ENCODE measurements at places on chromosomes 2 and 18.

GRCh38 chr18:54679318-54680149 is 88.5 kb downstream of the DYNAP start:
- DNase-seq, result no peak

DNA sequence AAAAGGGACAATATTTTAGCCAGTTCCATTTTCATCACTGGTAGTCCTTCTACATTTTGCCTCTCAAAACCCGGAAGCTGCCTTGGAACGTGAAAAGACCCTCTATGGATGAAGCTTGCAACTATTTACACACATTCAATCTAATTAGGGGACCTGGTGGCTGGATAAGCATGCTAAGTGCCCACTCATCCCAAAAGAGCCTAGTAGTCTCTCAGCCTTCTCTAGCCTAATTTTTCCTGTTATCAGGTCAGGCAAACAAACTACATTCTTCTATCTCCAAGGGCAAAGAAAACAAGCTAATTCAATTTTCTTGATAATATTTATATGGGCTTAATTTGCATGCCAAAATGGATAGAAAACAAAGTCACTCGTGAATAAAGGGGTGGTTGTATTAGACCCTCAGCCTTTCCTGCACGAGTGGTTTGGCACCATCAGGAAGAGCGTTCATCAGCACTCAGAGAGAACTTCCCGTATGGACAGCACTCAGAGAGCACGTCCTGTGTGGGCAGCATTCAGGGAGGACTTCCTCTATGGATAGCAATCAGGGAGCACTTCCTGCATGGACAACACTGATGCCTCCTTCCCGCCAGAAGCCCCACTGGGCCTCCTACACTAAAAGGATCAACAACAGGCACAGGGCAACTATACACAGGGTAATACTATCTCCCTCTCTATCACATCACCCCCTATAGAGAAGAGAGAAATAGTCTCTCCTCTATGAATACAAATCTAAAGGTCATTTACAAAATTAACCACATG is 122.2 kb downstream of the RBMS1 start:
- no peak for DNase-seq

GRCh38 chr2:176873403-176873802 is 339.2 kb upstream of the HNRNPA3 start:
- no peak for DNase-seq

GRCh38 chr2:152694161-152694661 is 23.1 kb downstream of the PRPF40A start:
- peak; percentile 12 for DNase-seq

DNA sequence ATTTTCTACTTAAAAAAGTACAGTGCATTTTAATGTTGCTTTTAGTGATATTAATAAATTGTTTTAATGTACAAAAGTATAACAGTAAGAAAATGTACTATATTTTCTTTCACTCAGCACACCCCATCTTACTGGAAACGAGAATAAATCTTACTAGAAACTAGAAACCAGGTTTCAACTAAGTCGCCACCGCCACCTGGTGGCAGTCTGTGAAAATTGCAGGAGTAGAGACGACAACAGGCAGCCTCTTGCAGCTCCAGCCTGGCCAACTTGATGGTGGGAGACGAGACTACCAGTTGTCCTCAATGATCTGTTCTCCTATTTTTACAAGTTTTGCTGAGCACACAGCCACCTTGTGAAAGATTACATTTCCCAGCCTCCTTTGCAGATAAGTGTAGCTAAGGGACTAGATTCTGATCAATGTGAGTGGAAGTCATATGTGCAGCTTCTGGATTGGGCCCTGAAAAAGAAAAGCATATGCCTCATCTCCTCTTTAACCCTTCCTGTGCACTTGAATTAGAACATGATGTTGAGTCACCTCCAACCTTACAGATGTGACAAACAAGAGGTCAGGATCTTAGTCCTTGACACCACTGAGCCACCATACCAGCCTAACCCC is 8.7 kb downstream of the OTOF start:
- DNase-seq, result peak; percentile 30

- DNase-seq, result no peak
Observed at GRCh38 chr18:3269241-3269913, 7.4 kb downstream of the MYL12B start.

GRCh38 chr2:217066510-217067270 is 206.8 kb upstream of the TNP1 start:
- DNase-seq, result no peak

GRCh38 chr2:138470941-138471340 is 30.6 kb upstream of the SPOPL start:
- no peak for DNase-seq

- DNase-seq, result no peak
Observed at GRCh38 chr2:160306985-160307384, 106.9 kb upstream of the ITGB6 start.

- DNase-seq, result no peak
Observed at GRCh38 chr2:136115183-136115761, 2.7 kb downstream of the CXCR4 start.

DNA sequence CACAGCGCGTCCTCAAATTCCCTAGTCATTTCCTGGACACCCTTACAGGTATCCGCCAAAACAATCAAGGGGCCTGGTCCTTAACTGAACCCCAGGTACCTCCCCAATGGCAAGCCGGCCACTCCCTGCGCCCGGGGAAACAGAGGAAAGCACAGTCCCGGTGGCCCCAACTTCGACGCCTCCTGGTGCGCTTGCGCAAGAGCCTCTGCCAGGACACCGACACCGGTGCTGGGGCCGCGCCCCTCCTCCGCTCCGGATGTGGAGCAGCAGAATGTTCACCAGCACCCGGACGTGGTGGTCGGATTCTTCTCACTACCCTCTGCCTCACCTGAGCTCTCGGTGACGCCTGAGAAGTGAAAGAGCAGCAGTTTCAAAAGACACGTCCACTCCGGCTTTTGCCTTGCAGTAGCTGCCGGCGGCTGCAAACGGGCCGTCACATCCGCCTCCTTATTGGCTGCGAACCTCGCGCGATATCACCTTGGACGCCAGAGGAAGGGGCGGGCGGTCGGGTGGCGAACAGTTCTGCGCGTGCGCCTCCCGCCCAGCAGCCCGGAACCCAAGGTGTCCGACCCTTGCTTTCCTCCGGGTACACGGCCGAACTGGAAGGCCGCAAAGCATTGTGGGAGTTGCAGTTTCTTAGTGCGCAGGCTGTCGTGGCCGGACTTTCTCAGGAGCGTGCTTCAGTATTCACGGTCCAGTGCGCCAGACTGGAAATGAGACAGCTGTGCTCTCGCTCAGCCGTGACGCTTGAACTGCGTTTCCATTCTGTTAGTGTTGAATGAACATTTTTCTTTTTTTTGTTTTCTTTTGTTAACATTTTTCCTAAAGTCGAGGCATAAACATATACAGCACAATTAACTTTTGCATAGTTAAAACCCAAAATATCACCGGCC is at the start of gene TXNDC9:
Gene TXNDC9 (minus strand): TSS at position 423 of the 893 bp plus-strand sequence. CDS start 3,123 bp downstream, outside the sequence.
- DNase-seq, result peak; percentile 96

DNA sequence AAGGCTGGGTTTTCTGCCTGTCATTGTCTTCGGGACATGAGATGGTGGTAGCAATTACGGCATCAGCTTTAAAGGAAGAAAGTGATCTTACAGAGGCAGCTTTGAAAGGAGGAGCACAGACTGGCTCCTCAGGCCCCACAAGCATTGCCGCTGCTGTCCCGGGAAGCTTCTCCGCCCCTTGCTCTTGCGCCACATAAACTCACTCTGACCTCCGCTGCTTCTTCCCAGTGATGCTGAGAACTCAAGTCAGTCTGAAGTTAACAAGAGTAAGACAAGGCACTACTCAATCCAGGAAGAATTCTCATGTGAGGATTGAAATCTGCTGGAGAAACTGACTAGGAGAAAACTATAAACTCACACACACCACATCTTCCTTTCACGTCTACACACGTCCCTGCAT is 112.4 kb upstream of the RIOK3 start:
- DNase-seq, result no peak

DNA sequence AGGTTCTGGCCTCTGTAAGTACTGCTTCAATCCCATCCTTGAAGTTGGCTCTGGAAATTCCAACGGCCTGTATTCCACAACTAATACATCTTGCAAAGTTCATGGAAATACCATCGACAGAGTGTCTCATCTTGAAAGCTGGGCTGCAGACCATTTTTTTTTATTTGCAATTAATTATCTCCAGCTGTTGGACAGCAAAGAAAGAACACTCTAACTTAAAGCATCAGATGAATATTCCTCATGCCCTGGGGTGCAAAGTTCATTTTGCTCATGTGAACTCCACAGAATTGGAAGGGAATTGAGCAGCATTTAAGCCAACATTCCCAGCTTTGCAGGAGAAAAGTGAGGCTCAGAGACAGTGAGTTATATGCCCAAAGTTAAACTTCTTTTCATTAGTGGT is 96.5 kb upstream of the PIEZO2 start:
- DNase-seq, result no peak

DNA sequence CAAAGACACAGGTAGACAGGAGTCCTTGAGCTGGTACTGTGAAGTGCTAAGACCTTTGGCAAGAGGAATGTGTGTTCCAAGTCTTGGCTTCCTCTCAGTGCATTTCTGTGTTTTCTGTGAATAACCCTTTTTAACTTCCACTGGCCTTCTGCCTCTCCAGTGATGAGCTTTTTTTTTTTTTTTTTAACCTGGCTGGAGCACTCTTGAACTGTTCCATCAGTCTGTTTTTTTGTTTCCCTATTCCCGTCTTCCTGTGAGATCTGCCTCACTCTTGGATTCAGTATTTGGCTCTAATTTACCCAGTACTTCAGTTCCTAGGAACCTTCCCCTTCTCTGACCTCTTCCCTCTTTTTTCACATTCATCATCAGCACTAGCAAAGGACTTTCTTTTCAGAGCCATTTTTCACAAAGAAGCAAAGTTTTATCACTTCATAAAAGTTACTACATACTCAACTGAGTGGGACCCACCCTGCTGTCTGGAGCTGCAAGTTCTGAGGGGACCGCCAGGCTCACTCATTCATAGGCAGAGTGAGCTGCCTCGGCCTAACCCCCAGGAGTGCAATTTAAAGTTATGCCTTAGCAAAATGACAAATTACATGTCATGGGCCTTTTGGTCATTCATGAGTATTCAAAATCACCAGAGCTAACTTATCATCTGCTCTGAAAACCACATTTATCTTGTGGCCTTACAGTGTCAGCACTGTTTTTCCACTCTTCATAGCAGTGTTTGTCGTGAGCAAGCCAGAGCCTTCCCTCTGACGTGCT is 126.9 kb upstream of the DAPL1 start:
- no peak for DNase-seq

- no peak for DNase-seq
Observed at GRCh38 chr2:9720352-9721093, 89.7 kb upstream of the YWHAQ start.

- DNase-seq, result no peak
Observed at GRCh38 chr2:122531290-122532071, 776.0 kb downstream of the TSN start.

DNA sequence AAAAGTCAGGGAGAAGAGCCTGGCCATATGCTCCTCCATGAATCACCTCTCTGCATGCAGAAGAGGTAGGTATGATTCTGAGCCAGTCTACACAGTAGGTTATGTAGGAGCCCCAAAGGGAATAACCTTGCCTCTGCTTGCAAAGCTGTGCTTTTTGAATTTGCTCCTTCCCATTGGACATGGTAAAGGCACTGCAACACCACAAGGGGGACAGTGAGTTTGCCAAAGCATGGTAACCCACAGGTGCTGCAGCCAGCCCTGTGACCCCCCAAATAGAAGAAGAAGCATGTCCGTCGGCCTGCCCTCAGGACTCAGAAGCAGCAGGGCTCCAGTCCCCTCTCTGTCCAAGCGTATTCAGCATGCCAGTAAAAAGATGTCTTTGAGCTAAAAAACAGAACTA is 51.0 kb upstream of the BCL2L11 start:
- DNase-seq, result no peak

DNA sequence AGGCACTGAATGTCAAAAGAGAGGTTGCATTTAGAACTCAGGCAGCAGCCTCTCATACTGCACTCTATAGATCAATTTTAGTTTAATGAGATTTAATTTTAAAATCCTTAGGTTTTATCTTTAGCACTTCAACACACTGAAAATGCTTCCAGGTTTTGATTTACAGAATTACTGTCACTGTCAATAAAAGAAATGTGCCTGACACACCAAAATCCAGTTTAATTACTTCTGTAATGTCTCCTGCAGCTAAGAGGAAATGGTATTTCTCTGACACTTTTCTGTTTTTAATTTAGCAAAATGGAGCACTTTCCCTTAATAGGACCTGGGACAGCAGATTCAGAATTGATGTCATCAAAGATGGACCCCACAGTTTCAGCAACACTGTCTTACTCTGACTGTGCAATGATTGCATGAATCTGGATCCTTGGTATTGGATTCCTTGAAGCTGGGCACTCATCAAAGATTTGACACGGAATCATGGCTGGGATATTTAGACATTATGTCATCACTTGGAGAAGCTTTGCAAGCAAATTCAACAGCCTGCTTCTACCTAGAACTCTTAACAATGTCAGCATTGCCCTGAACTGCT is 576.5 kb downstream of the NRXN1 start:
- no peak for DNase-seq

GRCh38 chr2:8465560-8465959 is 216.3 kb upstream of the ID2 start:
- no peak for DNase-seq

- DNase-seq, result no peak
Observed at GRCh38 chr2:96112501-96113366, 3.6 kb downstream of the ADRA2B start.

DNA sequence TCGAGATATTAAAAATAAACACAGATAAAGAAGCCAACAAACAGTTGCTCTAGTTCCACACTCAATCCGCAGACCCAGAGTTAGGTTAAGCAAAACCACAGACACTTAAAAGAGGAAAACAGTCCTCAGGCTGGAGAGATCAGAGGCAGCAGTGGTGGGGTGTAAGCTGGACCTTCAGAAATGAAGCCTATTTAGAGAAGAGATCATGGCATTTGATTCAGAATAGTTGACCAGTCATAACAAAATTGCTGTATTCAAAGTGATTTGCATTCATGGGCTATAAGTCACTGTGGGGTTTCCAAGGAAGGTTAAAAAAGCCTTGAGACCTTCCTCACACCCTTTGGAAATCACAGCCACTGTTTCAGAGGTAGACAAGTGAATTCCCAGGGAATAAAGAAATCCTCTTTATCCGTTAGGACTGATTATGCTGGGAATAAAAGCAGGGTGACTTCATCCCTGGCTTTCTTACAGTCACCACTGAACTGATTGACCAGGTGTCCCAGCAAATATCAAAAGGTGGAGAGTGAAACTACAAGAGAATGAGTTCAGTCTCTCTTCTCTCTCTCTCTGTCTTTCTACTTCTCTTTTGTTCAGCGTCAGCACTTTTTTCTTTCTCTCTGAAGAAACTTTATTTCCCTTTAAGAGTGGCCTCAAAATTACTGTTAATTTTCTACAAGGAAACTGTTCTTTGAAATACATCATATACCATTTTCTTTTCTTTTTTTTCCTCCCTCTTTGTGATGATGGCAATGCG is 171.8 kb upstream of the PIK3C3 start:
- no peak for DNase-seq

DNA sequence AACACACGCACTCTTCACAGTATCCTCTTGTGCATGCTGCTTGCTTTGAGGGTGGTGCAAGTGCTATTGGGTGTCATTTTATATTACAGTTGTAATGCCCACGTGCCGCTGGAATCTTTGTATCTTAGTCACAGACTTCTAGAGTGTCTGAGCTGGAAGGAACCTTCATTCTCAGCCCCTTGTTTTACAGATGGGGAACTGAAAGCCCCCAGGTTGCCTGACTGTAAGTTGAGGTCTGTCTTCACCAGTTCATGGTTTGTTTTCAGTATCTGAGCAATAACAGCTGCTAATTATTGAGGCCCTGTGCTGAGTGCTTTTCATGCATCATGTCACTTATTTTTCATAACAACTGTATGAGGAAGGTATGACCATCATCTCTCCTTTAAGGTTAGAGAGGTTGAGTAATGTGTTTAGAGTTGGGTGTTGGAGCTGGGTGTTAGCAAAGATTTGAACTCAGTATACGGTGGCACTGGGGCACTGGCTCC is 77.0 kb downstream of the PRKCE start:
- DNase-seq, result no peak

GRCh38 chr18:28081516-28081915 is 95.4 kb downstream of the CDH2 start:
- DNase-seq, result no peak
